ENCODE measurements at places on chromosomes 3 and 15.

DNA sequence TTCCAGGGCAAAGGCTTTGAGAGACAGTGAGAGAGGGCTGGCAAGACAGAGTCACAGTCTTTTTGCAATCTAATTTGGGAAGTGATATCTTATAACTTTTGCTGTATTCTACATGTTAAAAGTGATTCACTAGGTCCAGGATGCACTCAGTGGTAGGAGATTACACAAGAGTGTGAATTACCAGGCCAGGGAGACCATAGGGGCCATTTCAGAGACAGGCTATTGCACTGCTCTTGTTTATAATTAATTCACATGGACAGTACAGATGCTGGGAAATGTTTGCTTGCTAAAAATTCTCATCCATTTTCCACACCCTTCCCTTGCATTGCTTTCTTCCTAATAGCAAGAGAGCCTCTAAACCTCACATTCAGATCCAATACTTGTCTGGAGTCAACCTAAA, 22.6 kb upstream of the POMGNT2 start:
- no peak for DNase-seq

DNA sequence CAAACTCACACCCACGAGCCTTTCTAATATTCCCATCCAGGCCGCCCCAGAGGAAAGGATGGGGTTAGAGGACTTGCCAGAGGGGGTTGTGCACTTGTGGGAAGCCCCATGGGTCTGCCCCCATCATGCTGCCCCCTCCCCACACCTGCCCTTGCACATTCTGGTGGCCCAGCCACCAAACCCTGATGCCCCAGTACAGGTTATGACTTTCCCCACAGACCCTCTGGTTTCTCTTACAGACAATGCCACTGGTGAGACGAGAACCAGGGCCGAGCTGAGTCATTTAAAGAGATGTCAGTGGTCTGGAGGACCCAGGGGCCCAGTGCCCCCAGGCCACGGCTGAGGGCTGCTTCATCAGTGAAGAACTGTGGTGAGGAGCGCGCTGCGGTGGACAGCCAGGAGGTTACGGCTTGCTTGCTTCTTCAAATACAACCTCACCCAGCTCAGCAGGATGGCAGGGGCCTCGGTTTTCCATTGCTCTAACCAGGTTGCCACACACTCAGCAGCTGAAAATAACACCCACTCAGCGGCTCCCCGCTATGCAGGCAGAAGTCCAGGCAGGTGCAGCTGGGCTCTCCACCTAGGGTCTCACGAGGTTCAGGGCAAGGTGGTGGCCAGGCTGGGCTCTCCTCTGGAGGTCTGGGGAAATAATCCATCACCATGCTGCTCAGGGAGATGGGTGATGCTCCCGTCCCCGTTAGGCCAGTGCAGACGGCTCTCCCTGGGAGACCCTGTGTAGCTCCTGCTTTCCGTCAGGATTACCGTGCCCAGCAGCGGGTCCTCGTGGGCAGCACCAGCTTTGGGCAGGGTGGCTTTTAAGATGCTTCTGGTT, 13.8 kb upstream of the SNRPA1 start:
- no peak for DNase-seq

- no peak for DNase-seq
These were observed 190.5 kb downstream of the GREM1 start for GRCh38 chr15:32908135-32908801.

- DNase-seq: no peak
These were observed 35.4 kb downstream of the MBNL1 start for GRCh38 chr3:152304160-152304559.

DNA sequence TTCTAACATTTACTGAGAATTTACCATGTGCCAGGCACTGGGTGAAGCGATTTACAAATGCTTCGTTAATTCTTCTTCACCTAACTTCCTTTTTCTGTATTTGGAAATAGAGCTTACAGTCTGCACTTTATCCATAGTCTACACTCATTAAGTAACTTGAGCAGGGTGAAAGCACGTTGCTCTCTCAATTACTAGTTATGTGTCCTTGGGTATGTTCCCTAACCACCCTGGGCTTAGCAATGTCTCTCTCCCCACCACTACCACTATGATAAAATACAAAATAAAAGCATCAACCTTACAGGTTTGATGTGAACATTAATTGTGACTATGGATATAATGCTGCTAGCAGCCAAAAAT, 172.9 kb upstream of the SLC2A2 start:
- DNase-seq: no peak
